ENCODE measurements at places on chromosomes 11 and 22.

DNA sequence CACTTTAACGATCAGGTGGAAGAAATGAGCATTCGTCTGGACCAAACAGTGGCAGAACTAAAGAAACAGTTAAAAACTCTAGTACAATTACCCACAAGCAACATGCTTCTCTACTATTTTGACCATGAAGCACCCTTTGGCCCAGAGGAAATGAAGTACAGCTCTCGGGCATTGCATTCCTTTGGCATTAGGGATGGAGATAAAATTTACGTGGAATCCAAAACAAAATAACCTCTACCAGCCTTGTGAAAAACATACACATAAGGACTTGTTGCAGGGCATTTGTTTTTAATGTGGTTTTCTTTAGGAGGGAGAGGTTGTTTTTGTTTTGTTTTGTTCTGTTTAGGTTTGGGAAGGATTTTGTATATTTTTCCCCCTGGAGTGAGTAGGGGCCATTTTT lies 14.2 kb upstream of the TECTA start:
- DNase-seq: no peak

- DNase-seq: no peak
Observed at GRCh38 chr11:63445720-63446119, 45.2 kb downstream of the PLAAT5 start.

DNA sequence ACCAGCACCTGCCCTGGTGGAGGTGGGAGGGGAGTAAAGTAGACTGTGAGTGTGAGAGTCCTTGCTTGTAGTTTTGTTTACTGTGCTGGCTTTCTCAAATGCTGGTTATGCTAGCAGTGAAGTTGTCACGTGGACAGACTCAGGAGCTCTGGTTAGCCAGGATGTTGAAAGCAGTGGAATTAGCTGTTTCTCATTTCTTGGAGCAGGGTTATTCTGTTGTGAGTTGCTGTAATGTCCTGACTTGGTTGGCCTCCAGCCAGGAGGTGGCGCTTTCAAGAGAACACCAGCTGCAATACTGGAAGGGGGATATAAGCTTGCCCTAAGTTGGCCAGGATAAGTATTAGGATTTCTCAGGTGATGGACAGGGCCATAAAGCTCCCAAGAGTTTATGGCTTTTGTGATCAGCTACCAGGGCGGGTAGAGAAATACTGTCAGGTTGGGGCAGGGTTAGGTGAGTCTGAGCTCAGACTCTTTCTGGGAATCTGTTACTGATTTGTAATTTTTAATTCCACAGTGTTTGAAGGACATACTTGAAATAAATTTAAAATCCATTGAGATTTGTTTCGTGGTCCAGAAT lies 13.7 kb downstream of the CYP2D6 start:
- no peak for DNase-seq

GRCh38 chr22:17891481-17892167 lies 117.4 kb upstream of the BID start:
- DNase-seq: no peak

- no peak for DNase-seq
Observed at GRCh38 chr11:79185351-79185750, 255.5 kb downstream of the TENM4 start.

DNA sequence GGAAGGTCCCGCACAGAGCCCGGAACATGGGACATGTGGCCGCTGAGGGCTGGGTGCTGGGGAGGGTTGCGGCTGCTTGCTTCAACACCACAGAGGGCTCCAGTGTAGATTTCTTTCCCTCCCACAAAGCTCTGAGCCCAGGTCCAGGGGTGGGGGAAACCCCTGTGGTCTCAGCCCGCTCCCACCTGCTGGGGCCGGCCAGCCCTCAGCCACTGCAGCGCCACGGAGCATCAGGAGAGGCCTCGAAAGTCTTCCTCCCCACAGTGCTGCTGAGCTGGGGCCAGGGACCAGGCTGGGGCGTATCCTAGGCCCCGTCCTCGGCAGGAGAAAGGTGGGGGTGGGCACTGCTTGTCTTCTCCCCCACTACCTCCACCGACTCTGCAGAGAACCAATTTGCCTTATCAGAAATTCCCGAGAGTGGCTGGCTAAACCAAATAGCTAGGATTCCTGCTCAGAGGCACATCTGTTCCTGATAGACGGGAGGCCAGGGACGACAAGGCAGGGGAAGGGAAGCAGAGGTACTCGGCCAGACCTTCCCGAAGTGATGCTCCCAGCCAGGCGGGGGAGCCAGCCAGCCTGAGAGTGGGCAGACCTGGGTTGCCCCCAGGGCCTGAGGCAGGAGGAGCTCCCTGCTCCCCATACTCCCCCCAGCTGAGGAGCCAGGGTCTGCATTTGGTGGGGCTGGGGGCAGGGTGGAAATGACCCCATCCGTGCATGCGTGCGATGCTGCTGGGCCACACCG lies 18.7 kb downstream of the IGF2 start:
- DNase-seq: no peak

- no peak for DNase-seq
Observed at GRCh38 chr11:93741882-93742226, 382 bp downstream of the C11orf54 start.

All from effector CD4-positive, alpha-beta T cell (primary cell).